ENCODE measurements at places on chromosomes 2 and 18. TPM values are rescaled to one million over a fixed set of nuclear protein-coding genes. Genes with fewer than 3 reads are reported as not detected.

Gene EPHA4
- 35.3 TPM for total RNA-seq

Gene FTCDNL1
- total RNA-seq, result 1.8 TPM

Gene LRRTM4
- not detected for total RNA-seq

Gene TANC1
- 7.7 TPM for total RNA-seq

Gene C1QL2
- not detected for total RNA-seq

Gene OSR1
- 32.8 TPM for total RNA-seq

Gene LIPG
- total RNA-seq, result 4.5 TPM

Gene ALPP
- total RNA-seq, result not detected

Gene KIF3C
- total RNA-seq, result 8.4 TPM

Gene HJURP
- 15.1 TPM for total RNA-seq

Gene EN1
- 6.6 TPM for total RNA-seq

Gene IL37
- not detected for total RNA-seq

Gene ASIC4
- not detected for total RNA-seq

Gene SPC25
- total RNA-seq, result 5.1 TPM

Gene PAIP2B
- 0.37 TPM for total RNA-seq

Gene KIF5C
- 0.20 TPM for total RNA-seq

Gene ZCCHC2
- total RNA-seq, result 12.1 TPM

Gene ARHGAP28
- total RNA-seq, result 9.4 TPM

Gene AQP12A
- not detected for total RNA-seq

Gene BCL2L11
- 0.98 TPM for total RNA-seq

Gene CCDC93
- total RNA-seq, result 26.6 TPM
